Fibroblast of skin of left quadriceps (primary cell): ENCODE measurements at places on chromosomes 2 and 18.

- no peak for DNase-seq
These were observed 28.4 kb downstream of the TGIF1 start for GRCh38 chr18:3478262-3478978.

DNA sequence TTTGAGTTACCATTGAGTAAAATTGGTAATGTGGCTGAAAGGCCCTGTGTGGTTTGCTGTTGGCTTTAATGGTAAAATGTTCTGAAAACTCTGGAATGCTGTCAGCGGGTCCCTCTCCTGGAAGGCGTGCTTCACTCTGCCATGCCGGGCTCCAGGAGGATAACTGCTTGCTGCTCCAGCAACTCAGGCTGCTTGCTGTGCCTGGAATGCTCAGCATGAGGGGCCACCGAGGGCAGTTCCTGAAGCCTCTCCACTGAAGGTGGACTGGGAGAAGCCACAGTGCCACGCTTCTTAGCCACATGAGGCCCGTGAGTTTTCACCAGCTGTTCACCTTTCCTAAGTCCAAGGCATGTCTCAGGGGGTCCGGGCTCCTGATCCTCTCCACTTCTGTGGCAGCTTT is 90.4 kb upstream of the FAM110C start:
- no peak for DNase-seq

DNA sequence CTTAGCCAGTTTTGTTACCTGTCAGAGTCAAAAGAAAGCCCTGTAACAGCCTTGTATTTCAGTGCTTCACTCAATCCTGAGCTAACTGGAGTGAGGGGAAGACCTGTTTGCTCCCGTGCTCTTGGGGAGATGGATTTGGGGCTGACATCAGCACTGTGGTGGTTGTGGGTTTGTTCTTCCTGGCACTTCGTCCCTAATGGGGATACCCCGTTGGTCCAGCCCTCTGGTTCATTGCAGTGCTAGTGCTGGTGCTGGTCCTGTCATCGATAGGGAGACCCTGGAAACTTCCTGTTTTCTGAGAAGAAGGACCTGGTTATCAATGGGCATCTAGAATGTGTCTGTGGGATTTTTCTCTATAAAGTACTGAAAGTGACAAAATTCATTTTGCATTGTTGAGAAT is 205.4 kb downstream of the ZNF407 start:
- DNase-seq, result no peak

DNA sequence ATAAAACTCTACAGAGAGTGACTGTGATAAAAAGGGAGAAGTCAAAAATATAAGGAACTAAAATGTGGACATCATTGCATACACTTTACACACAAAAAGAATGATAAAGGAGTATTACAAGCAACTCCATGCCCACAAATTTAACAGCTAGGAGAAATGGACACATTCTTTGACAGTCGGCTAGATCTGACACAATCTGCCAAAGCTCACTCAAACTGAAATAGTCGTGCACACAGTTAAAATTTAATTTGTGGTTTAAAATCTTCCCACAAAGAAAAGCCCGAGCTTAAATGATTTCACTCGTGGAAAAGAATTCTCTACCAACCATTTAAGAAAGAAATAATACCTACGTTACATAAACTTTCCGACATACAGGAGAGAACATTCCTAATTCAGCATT is 132.4 kb downstream of the ZAP70 start:
- no peak for DNase-seq

GRCh38 chr2:105449076-105449475 is 50.2 kb upstream of the FHL2 start:
- no peak for DNase-seq

GRCh38 chr2:127626175-127626574 is 19.8 kb upstream of the GPR17 start:
- DNase-seq, result no peak

GRCh38 chr2:74454654-74455511 is at the start of gene INO80B:
Gene INO80B, plus strand, starts transcription at chr2:74455087. Its CDS starts 30 bp downstream, at chr2:74455117.
- peak; percentile 97 for DNase-seq

DNA sequence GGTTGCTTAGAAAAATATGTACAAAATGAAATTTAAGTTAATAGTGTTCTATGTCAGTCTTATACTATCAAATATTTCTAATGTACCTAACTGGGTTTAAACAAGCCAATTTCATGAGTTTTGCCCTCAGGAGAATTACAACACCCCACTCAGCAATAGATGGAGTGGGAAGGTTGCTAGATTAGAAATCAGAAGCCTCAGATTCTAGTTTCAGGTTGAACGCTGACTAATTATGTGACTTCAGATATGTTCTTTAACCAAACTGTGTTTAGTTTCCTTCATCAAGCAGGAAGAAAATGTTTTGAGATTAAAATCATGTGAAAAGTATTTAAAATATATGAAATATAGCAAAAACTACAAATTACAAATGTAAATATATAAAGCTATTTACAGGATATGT is 133.8 kb upstream of the KCNH7 start:
- DNase-seq, result no peak

DNA sequence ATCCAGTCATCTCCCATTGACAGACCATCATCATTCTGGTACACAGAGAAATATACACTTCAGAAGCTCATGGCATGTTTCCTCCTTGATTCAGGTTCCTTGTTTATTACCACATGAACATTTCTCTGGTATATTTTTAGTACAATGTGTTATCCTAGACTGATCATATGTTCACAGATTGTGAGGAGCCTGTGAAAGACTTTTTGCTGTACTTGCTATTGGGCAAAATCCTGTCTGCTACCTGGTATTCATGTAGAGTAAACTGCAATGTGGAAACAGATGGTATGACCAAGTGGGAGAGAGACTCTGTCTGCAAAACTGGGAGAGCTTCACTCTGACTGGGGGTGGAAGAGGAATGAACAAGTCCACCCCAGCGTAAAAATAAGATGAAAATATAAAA is 657.2 kb downstream of the IRS1 start:
- DNase-seq, result no peak

DNA sequence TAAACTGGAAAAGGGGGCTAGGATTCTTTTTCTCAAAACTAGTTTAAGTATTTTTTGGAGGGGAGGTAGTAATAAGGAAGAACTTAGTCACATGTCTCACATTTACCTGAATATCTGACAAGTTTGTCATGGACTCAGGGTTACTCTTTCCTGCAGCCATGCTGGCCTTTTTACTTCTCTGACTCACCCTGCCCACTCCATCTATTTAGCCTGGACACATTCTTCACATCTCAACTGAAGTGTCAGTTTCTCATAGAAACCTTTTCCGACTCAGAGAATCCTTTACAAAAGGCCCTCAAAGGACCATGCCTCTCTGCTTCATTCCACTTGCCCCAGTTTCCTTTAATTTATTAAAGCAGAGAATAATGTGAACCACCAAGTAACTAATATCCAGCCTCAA is 42.6 kb downstream of the SCN7A start:
- DNase-seq, result no peak

DNA sequence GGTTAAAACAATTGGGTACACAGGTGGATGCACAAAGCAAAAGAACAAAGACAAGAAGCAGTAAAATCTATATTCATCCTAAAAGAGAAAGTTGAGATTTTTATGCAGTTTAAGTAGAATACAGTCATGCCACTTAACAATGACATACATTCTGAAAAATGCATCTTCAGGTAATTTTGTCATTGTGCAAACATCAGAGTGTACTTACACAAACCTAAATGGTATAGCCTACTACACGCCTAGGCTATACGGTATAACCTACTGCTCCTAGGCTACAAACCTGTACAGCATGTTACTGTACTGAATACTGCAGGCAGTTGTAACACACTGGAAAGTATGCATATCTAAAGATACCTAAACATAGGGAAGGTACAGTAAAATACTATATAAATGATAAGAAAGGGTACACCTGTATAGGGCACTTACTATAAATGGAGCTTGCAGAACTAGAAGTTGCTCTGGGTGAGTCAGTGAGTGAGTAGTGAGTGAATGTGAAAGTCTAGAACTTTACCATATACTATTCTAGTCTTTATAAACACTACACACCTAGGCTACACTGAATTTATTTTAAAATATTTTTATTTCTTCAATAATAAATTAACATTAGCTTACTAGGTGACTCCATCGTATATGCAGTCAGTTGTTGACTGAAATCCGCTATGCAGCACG is 132.9 kb downstream of the BARD1 start:
- no peak for DNase-seq

DNA sequence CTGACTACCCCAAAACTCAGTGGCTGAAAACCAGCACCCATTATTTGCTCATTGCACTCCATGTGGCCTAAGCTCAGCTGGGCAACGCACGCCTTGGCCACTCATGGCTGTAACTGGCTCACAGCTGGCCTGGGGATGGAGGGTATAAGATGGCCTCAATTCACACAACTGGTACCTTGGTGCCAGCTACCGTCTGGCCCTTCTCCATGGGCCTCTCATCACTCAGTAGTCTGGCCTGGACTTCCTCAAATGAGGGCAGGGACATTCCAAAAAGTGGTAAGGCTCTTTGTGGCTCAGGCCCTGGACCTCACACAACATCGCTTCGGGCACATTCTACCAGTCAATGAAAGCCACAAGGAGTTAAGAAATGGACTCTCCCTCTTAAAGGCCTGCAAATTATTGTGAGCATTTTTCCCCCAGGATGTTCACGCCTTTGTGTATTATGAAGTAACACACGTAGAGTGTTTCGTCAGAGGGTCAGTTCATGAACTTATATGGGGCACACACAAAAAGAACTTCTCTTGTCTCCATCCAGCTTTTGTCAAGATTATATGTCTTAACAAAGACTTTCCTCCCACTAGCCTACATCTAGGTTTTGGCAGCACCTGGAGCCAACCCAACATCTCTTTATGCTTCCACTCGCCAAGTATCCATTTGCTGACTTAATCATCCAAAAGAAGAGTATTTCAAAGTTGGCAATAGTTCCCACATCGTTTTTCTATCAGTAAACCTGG is 145.2 kb downstream of the CCBE1 start:
- no peak for DNase-seq

GRCh38 chr2:160303527-160303926 is 103.5 kb upstream of the ITGB6 start:
- no peak for DNase-seq

- DNase-seq, result no peak
These were observed 12.3 kb upstream of the PLEK start for GRCh38 chr2:68352651-68353391.

- no peak for DNase-seq
These were observed 59.6 kb downstream of the BCL11A start for GRCh38 chr2:60493804-60494387.

- DNase-seq, result no peak
These were observed 15.3 kb upstream of the ALLC start for GRCh38 chr2:3642521-3643215.

- DNase-seq, result no peak
These were observed 57.1 kb upstream of the CD28 start for GRCh38 chr2:203649176-203649814.

GRCh38 chr2:187890690-187891089 is 336.5 kb upstream of the TFPI start:
- DNase-seq, result no peak

DNA sequence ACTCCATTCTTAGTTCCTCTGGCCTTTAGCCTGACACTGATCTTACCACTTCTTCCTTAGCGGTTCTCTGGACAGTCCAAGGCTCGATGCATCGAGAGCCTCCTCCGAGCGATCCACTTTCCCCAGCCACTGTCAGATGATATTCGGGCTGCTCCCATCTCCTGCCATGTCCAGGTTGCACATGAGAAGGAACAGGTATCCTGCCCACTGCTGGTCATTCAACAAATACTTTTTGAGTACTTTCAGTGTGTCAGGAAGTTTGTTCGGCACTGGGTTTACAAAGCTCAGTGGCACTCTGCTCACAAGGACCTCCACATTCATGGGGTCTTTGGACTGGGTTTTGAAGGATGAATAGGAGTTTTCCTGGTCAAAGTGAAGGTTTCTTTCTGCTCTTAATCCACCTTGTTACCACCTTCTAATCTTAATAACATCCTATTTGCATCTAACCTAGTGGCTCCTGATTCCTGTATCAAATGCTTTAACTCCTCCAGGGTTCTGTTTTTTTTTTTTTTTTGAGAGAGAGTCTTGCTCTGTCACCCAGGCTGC is 25.8 kb downstream of the GCKR start:
- no peak for DNase-seq

- DNase-seq, result no peak
These were observed 53.1 kb upstream of the ZEB2 start for GRCh38 chr2:144572977-144573376.

DNA sequence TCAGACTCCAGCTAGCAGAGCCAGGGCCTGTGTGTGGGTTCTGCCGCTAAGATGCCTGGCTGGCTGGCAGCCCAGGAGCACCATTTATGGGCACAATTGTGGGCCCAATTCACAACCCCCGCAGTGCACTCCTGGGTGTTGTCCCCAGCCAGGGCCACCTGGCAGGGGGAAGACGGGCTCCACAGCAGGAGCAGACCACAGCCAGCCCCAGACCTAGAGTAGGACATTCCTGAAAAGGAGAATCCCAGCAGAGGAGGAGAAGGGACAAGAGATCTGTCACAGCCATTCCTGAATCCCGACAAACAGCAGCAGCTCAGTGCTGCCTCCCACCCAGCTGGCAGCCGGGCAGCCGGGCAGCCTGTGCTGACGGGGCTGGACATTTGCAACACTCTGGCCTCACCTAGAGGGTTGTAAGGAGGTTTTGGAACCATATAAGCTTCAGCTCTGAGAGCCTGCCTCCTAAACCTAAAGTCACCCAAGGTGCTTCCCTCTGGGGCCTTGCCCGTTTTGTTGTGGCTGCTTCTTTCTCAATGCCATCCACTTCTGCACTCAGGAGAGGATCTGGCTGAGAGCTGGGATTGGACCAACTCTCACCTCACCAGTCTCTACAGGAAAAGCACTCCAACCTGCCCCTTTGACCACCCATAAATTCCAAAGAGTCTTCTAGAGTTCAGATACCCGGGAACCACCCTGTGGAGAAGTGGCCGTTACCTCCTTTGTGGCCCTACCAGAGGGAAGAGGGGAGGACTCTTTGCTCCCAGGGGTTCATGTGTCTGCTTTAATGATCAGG is 4.1 kb upstream of the TMEM177 start:
- no peak for DNase-seq

- no peak for DNase-seq
These were observed 47.6 kb upstream of the PTH2R start for GRCh38 chr2:208358758-208359631.

- DNase-seq, result no peak
These were observed 33.2 kb downstream of the PSD4 start for GRCh38 chr2:113207021-113207420.
